ENCODE measurements at places on chromosomes 12 and 14.

GRCh38 chr14:26626256-26626655, 28.4 kb upstream of the NOVA1 start:
- no peak for DNase-seq

DNA sequence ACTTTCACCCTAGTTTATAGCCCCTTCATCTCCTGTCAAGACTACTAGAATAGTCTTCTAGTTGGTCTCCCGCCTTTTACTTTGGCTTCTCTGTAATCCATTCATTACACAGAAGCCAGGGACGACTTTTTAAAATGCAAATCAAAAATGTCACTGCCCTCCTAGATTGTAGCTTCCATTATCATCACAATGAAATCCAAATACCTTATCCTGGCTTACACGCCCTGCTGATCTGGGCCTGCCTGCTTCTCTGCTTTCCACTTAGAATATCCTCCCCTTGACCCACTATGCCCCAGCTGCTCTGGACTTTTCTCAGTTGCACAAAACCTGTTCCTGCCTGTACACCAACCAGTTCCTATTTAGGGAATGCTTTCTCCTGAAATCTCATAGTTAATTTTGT, 4.5 kb upstream of the EEA1 start:
- DNase-seq, result no peak

GRCh38 chr12:82886671-82887340, 200.1 kb downstream of the TMTC2 start:
- DNase-seq, result no peak

- no peak for DNase-seq
These were observed 11.0 kb downstream of the GRIP1 start for GRCh38 chr12:66667906-66668305.
